ENCODE measurements at places on chromosomes 6 and 20.

DNA sequence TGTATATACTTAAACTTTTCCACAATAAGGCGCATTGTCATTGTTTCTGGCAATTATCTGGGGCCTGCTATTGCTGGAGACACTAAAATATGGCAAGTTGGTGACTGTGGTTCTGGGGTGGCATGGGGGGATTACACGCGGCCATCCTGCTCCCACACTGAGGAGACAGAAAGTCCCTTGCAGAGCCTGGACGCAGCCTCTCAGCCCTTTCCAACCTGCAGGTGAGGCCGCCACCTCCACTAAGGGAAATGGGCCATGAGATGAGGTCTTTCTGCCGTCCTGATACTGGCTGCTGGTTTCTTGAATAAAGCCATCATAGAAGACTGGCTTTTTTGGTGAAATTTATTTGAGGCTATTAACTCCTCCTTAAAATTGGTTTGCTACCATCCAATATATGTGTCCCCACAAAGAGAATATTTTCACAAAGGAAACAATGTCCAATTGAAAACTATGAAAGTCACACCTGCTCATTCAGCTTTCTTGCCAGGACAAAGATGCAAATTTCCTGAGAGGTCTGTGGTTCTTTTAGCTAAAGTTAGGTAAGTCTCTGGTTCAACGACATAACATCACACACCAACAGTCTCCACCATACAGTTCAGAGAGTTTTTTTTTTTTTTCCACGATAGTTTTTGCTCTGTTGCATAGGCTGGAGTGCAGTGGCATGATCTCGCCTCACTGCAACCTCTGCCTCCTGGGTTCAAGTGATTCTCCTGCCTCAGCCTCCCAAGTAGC, 13.0 kb downstream of the TXNDC5 start:
- DNase-seq = no peak

DNA sequence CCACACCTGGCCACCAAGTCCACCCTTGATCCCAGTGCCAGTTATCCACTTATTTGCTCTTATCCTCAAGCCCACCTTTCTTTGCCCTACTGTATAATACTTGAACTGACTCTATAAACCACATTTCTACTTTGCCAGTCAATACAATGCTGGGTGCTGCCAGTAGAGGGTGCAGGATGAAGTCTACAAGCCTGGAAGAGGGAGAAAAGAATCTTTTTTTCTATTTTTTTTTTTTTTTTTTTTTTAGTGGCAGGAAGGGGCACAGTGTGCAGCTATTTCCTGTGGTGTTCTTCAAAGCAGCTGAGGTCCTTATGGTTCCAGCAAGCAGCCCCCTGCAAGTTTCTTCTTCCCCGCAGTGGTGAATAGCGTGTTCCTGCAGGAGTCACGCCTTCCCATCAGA, 22.2 kb upstream of the GABRR1 start:
- DNase-seq = peak; percentile 3

- DNase-seq = no peak
Measured at GRCh38 chr6:40693768-40694167, 106.6 kb upstream of the LRFN2 start.

GRCh38 chr20:63702751-63703470, 4.9 kb downstream of the ARFRP1 start:
- DNase-seq = no peak
